ENCODE measurements at places on chromosomes 13 and 19.
A peak's percentile ranks its signal among the peaks of the same experiment; 100 is the strongest.

DNA sequence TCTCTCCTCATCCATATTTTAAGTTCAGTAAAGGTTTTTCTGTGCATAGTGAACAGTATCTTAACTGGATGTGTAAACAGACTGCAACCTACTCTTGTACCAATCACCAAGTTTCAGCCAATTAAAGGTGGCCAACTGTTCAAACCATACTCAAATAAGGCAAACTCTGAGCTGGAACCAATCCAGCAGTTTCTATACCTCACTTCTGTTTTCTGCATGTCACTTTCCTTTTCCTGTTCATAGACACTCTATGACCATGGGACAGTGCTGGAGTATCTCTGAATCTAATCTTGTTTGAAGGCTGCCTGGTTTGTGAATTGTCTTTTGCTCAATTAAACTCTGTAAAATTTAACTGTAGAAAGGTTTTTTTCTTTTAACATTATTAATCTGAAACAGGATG lies 470.3 kb upstream of the SLITRK6 start:
- no peak for DNase-seq

GRCh38 chr19:11539495-11540365 lies 1.1 kb downstream of the CNN1 start:
- peak; percentile 56 for DNase-seq

DNA sequence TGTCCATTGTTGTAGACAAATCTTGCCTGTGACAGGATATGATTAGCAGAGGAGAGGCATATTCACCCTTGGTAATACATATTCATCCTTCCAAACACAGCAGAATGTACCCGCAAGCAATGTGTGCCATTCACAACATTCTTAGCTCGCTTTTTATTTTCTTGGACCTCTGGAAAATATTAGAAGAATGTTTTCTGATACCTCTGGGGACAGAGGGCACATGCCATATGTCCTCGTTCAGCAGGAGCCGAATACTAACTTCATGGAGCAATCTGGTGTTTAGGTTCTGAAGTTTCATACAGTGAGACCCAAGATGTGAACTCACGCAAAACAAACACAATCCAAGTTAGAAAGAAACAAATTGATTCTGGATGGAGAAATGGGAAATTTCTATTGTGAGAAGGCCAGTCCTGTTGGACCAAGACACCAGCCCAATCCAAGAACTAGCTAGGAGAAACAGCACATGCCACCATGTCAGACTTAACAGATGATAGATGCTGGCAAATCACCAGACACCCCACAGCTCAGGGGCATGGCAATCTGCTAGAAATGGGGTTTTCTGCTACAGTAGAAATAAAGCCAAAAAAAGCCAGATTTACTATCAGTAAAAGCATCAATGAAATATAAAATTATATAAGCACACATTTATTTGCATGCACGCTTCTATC lies 297.4 kb downstream of the DCLK1 start:
- DNase-seq = no peak

DNA sequence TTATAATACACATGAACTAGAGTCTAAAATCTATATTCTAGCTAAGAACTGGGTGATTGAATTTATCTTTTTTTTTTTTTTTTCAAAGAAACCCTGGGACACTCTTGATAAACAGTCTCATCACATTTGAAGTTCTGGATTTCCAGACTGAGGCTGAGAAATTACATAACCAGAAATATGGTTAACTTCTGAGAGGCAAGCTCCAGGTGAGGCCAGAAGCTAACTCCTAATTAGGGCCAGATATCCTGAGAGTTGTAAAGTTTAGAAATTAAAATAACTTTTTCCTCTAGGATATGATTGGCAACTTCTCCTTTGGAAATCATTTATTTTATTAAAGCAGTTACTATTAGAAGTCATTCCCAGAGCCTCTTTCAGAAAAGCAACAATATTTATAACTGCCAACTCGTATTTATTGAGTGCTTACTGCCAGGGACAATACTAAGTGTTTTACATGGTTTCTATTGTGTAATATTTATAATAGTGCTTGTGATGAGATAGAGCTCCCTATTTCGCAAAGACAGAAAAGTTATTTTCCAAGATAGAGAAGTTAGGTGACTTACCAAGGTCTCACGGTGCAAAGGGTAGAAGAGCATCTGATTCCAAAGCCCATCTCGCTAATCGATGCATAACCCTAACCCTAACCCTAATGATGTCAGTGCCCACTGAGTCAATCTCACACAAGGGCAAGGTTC lies 187.7 kb downstream of the DCT start:
- no peak for DNase-seq

- no peak for DNase-seq
Observed at GRCh38 chr13:43116242-43116641, 92.9 kb downstream of the DNAJC15 start.

GRCh38 chr13:68358294-68358705 lies 1128.2 kb upstream of the PCDH9 start:
- DNase-seq = no peak

- DNase-seq = no peak
Observed at GRCh38 chr13:95793781-95794180, 116.8 kb downstream of the DNAJC3 start.

DNA sequence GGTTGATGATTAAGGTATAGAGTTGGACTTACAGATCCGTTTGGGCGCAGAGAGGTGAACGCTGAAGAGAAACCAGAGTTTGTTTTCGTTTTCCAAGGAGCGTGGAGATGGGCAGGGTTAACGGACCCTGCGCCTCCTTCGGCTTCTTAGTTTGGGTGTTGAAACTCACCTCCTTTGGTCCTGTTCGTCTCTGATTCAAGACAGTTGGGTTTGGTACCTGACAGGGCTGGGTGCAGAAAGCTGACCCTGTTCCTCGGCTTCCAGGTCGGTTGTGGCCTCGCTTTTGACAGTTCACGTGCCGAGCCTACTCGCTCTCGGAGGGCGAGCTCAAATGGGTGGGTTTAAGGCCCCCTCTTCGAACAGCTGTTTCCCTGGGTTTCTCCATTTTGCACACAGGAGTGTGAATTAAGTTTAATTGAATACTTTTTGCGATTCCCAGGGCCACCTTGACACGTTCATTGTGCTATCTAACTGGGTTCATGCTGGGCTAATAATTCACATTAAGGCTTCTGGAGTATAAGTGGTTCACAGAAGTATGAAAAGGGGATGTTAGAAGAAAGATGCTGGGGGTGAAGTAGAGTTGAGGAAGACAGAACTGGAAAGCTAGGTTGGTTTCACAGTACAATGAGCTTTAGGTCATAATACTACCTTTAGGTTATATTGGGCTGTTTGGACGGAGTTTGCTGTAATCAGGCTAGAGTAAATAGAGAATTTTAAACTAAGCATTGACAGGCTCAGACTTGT lies 638 bp downstream of the USPL1 start:
- peak; percentile 26 for DNase-seq
